ENCODE measurements at places on chromosomes 5 and 9.

GRCh38 chr5:142748132-142748531, 22.0 kb upstream of the ARHGAP26 start:
- no peak for DNase-seq

DNA sequence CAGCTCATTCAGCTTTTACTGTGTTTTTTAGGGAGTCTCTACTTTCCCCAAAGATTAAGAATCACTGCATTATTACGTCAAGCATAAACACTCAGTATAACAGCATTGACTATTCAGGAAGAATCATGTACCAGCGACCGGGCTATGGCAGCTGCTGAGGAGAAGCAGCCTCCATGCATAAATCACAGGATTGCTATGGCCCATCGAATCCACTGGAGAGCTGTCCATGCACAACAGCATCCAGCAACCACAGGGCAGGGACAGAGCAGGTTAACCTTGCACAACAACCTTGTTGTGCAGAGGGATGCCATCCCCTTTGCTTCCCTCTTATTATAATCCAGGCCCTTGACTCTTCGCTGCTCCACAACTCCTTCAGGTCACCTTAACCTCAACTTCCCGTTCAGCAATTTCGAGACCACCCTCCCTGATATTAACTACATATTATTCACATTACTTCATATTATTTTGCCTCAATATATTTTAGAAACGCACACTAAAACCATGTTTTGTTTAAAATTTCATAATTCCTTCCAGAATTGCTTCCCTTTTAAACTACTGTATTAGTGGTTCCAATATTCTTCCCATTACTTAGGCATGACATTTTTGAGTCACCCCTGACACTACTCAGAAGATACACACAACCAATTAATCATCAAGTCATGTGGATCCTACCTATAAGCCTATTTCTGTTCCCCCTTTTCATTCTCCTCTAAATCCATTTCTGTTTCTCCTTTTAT, 991 bp downstream of the IARS1 start:
- DNase-seq: no peak

- no peak for DNase-seq
These were observed 40.3 kb upstream of the CLK4 start for GRCh38 chr5:178667101-178667500.

GRCh38 chr5:74529101-74529500, 111.4 kb downstream of the ENC1 start:
- DNase-seq: no peak

- DNase-seq: no peak
These were observed 14.2 kb downstream of the GADD45G start for GRCh38 chr9:89619019-89619418.

GRCh38 chr9:124752967-124753366, 18.1 kb downstream of the NR6A1 start:
- DNase-seq: no peak

GRCh38 chr9:76704593-76705204, 59.5 kb upstream of the PCA3 start:
- DNase-seq: no peak

- DNase-seq: peak; percentile 25
These were observed 403 bp downstream of the KIF2A start for GRCh38 chr5:62306323-62306895.

- peak; percentile 38 for DNase-seq
These were observed 73.1 kb downstream of the STK10 start for GRCh38 chr5:172114875-172115422.

- DNase-seq: no peak
These were observed 95.0 kb downstream of the ZCCHC7 start for GRCh38 chr9:37215381-37215780.

DNA sequence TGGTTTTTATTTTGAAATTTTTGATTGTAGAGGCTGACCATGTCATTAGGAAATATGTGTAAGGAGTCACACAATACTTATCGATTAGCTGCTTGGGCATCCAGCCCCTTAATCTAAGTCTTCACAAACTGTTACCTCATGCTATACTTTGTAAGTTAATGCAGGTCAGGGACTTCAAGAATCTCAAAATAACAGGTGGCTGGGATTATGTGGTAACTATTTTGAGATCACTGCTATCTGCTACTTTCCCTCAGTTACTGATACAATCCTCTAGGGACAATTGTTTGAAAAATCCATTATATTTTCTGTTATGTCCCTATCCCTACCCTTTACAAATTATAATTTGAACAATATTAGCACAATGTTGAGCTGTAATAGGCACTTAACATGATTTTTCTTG, 21.7 kb downstream of the FTMT start:
- no peak for DNase-seq

- DNase-seq: no peak
These were observed 529 bp downstream of the CSNK1A1 start for GRCh38 chr5:149550594-149551226.

GRCh38 chr5:89697581-89697980, 712.0 kb downstream of the CETN3 start:
- DNase-seq: no peak

DNA sequence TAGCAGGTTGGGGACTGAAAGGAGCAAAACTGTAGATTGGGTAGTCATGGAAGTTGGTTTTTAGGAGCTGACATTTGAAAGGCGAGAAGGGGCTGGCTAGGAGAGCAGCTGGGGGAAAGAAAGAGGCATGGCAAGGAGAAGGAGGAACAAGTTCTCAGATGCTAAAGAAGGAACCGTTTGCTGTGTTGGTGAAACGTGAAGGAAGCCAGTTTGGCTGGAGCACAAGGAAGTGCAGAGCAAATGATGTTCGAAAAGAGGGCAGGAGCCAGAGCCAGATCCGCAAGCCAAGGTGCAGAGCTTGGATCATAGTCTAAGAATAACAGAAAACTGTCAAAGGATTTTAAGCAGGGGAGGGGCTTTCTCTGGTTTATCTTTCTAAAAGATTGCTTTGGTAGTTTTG, 276.6 kb downstream of the ASTN2 start:
- DNase-seq: no peak

DNA sequence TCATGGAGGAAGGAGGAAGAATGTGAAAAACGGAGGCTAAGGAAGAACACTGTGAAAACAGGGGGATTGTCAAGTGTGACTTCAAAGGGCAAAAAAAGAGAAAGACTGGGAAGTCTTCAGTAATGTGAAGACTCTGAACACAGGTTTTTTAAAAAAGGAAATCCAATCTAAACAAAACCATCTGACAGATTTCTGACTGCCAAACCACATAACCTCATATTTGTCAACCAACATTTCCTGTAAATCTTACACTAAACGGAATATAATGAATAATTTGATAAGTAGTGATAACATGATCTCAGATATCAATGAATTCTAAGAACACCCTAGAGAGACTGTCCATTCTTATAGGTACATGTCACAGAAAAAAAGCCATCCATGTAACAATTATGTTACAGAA, 124.7 kb downstream of the FBN2 start:
- no peak for DNase-seq

- no peak for DNase-seq
These were observed 15.3 kb downstream of the ZNF510 start for GRCh38 chr9:96762568-96762967.

- no peak for DNase-seq
These were observed 314.7 kb upstream of the GRAMD2B start for GRCh38 chr5:126108470-126108869.

GRCh38 chr9:18569941-18570630, 96.1 kb downstream of the ADAMTSL1 start:
- no peak for DNase-seq

DNA sequence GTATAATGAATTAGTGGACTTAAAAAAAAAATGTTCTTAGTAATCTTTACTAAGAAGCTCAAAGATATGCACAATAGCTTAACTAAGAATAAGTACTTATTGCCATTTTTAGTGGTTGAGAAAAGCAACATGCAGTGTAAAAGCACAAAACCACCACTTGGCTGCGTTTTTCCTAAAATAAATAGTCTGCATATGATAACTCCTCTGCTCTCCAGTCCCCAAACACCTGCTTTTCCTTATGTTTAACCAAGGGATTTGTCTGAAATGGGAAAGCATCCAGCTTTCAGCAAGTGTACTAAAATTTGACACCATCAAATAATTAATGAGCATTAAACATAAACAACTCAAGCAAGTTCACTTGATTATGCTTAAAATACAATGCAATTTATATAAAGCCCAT, 41.4 kb downstream of the PSIP1 start:
- DNase-seq: no peak

GRCh38 chr9:21933865-21934264, 60.3 kb downstream of the CDKN2A start:
- no peak for DNase-seq

DNA sequence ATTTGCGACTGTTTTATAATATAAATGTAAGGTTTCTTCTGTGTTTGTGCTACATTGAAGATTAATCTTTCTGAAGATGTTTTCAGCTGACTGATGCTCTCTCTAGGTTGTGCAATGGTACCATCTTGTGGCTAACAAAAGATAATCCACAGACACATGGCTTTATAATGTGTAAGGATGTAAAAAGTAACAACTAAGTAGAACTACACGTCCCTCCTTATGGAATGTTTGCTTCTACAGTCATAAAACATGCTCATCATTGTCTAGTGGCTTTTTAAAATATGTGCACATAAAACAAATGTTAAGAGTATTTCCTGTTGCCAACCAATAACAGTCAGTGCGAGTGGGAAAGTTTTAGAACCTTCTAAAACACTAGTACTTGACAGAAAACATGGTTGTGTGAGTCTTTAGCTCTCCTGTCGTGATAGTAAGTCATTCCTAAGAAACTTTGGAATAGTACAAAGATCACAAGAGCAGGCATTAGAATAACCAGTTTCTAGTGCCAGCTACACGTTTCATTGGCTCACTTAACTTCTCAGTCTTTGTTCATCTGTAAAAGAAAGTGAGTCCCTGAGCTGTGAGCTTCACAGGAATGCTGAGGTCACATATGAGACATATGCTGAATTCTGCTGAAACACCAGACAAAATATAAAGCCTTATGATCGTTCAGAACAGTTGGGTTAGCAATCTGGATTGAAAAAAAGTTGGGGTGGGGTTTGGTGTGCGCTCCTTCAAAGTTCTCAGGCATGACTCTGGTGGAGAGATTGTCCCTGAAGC, 75.7 kb upstream of the GLIS3 start:
- no peak for DNase-seq

DNA sequence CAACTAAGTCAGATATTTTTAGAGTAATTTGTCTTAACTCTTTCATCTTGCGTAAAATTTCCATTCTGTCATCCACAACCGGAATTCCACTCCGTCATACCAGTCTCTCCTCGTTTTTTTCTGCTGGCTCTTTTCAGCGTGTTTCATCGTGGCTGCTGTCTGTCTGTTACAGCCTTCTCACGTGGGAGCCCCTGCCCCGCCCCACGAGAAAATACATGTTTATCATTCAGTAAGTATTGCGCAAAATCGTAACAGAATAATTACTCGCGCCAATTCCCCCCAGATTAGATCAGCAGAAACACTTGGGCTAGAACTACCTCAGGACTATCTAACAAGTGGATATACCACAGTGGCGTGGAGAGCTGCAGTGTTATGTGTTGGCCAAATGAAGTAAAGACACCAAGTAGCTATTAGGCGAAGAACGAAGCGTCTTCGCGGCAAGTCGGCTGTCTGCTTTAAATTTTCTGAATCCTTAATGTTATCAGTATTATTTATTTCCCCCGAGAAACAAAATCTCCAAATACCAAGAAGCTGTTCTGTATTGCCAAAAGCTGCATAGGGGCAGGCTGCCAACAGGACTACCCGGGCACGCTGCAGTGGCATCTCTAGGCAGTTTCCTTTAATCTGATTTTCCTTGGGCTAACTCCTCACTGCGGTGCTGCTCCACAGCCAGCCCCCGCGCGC, 566 bp upstream of the FOCAD start:
- no peak for DNase-seq

- no peak for DNase-seq
These were observed 253.8 kb downstream of the CRB2 start for GRCh38 chr9:123609844-123610243.

DNA sequence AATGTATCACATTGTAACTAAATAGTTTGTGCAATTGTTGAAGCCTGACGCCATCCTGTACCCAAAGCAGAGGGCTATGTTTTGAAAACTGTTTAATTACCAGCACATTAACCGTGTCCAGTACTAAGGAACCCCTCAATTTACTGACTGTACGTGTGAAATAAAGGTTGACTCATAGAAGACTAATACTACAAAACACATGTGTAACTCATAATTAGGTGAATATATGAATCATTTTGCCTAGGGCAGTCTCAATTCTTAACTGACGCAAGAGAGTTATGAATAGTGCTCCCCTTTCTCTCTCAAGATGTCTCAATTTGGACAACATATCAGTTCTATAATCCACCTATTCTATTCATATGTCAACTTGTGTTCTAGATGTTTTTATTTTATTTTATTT, 558.4 kb downstream of the PRDM9 start:
- no peak for DNase-seq

DNA sequence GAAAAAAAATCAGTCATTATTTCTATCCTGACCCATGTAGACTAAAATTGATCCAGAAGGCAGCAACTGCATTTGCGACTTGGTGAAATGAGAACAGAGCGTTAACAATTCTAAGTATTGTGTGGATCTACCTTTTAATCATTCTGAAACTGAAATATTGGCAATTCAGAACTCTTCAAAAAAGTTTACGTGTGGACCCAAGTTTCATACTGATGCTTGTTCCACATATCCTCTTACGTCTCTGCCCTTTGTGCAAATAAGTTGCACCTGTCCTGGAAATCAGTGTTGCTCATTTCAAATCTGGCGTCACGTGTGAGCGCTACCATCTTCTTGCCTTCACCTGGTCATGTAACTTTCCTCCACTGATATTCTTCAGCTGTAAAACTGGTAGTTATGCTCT, 74.7 kb downstream of the NTRK2 start:
- DNase-seq: no peak

DNA sequence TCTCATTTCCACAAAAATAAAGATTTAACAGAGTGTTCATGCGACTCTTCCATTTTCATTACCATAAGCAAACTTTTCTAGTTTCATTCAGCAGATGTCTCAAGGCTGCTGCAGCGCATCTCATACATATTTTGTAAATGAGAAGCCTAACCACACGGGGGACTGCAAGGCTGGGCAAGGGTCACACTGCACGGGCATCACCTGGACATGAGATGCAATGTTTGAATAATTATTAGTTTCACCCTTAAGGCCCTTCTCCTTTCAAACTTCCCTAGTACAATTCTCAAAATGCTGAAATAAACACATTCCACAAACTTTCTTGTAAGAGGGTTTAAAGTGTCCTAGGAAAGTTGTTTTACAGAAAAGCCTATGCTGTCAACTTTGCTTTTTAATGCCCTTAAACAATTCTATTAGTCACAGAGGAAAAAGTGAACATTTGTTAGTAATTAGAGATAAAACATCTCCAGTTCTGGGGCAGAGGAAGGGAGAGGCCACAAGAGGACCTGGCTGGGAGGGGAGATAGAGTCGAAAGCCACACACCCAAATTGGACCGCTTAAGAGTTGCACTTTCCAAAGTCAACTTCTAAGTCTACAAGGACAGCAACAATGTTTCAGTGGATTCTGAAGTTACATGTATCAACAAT, 1.3 kb downstream of the DENND1A start:
- DNase-seq: no peak
